Lower leg skin (tissue), 4 donors: ENCODE measurements at places on chromosomes 6 and 20. TPM values are rescaled to one million over a fixed set of nuclear protein-coding genes. Genes with fewer than 3 reads are reported as not detected.

The F13A1 gene
- total RNA-seq, result 8.4 TPM

The HLA-DQA2 gene
- 3.4 TPM for total RNA-seq

GRCh38 chr6:121443971-121444541, 8.6 kb downstream of the GJA1 start:
- DNase-seq, result no peak

DNA sequence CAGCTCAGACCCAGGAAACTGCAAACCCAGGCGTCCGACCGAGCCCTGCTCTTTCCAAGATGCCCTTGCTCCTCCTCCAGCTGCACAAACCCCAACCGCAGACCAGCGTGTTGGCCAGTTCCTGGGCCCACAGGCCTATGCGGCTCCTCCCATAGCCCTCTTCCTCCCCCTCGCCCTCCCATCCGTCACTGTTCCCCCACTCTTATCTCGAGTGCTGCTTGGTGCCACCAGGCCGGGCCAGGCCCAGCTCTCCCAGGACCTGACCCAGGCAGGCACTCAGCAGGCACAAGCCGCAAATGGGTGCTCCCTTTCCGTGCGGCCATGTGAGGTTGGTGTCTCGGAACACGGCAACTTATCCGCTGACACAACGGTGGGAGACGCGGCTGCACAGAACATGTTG, 28.6 kb downstream of the ADRM1 start:
- DNase-seq, result no peak

DNA sequence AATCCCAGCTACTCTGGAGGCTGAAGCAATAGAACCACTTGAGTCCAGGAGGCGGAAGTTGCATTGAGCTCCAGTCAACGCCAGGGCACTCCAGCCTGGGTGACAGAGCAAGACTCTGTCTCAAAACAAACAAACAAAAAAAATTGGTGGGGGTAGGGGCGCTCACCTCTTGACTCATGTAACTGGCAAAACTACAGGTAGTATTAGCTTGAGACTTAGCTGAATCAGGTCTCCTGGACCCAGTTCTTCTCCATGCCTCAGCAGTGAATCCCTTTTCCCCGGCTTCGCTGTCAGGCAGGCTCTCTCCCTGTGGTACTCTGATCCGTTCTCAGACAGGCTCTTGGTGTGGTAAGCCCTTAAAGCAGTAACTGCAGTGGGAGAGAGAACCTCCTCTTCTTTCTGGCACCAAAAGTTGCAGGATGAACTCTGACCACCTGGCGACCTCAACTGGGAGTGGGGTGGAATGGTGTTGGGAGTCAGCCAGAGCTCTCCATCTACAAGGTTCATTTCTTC, 12.9 kb downstream of the SLC9A8 start:
- DNase-seq, result no peak

DNA sequence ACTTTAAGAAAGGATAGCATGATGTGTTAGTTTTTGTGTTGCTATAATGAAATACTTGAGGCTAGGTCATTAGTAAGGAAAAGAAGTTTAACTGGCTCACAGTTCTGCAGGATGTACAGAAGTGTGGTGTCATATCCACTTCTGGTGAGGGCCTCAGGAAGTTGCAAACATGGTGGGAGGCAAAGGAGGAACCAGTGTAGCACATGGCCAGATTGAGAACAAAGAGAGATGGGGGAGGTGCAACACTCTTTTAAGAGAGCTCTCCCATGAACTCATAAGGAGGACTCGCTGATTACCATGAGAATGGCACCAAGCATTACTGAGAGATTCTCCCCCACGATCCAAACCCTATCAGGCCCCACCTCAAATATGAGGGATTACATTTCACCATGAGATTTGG, 265.4 kb downstream of the RIMS1 start:
- no peak for DNase-seq

The SLC22A3 gene
- 10.4 TPM for total RNA-seq

GRCh38 chr6:45255434-45255833, 72.7 kb upstream of the RUNX2 start:
- no peak for DNase-seq

DNA sequence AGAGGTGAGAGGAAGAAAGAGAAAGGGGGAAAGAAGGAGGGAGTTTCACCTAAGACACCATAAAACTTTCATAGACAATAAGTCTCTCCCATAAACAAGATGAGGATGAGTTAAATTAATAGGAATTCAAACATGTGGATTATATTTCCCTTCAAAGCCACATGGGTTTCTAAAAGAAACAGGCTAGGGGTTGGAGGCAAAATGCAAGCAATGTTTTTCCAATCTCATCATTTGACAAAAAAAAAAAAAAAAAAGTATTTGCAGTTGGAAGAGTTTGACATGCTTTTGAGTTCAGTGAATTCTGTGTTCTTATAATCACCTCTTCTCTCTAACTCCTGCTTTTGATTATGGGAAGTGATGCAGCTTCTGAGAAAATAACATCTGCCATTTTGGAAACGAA, 286.5 kb upstream of the PRND start:
- DNase-seq, result no peak

The TCP11 gene
- 0.97 TPM for total RNA-seq

DNA sequence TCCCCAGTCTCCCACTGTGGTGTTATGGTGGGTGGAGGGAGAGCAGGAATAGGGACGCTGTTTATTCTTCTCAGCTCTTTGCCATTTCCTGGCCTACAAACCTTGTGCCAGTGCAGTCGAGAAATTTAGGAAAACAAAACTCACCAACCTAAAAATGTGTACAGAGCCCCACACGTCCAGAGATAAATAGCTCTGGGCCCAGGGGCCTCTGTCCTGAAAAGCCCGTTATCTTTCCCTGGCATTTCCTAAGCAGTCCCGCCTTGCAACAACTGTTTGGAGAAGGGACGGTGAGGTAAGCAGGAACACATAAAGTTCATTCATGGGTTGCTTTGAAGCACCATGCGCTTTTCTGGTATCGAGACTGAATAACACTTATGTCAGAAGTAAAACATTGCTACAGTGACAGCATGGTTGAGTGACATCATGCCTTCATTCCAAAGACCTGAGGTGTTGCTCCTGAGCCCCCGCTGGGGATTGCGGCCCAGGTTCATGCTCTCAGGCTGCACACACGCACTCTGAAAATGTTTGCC, 80.1 kb upstream of the NXT1 start:
- no peak for DNase-seq

GRCh38 chr20:53215166-53215565, 243.0 kb downstream of the TSHZ2 start:
- no peak for DNase-seq

The LAMA4 gene
- 18.6 TPM for total RNA-seq

DNA sequence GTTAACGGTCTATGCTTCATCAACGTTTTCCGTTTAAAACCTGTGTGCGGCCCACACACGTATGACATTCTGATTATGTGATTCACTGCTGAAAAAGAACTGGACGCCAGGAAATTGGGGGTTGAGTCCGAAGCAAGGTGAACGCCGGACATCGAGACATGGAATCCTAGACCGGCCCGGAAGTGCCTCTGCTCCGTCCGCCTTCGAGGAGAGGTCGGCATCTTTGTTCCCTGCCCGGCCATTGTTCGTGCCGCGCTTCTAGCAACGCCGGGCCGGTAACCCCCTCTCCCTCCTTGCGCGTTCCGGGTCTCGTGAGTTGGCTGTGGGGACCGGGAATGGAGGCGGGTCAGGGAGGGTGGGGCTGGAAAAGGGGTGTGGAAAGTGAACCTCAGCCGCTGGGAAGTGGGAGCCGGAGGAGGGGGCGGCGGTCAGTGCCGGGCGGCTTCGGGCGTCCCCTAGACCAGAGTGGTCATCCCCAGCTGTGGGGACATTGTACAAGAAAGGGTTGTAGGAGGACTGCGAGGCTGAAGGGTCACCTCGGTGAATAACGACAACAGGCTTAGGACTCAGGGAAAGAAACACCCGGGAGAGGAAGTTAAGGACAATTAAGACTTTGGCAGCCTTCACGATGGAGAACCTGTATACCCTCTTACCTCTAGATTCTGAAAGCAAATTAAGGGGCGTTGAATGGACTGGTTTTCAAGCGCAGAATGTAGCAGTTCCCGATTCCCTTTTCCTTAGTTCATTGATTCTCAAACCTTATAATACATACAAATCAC, at the start of gene ZSCAN9:
ZSCAN9 (plus strand) TSS at position 220 of the 779 bp plus-strand sequence. CDS start 1,810 bp downstream, outside the sequence.
- peak; percentile 95 for DNase-seq

GRCh38 chr6:147132889-147133288, 71.3 kb upstream of the STXBP5 start:
- DNase-seq, result no peak

DNA sequence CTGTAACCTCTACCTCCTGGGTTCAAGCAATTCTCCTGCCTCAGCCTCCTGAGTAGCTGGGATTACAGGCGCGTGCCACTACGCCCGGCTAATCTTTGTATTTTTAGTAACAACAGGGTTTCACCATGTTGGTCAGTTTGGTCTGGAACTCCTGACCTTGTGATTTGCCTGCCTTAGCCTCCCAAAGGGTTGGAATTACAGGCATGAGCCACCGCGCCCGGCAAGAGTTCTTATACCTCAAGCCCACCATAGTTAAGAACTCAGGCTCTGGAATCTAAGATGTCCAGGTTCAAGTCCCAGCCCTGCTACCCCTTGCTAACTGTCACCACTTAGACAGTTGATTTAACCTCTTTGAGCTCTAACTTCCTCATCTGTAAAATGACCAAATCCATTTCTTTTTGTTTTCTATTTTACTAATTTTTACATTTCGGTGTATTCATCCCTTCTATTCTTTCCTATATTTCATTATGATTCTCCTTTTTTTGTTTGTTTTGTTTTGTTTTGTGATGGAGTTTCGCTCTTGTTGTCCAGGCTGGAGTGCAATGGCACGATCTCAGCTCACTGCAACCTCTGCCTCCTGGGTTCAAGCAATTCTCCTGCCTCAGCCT, 104.8 kb upstream of the ZNF217 start:
- DNase-seq, result no peak

DNA sequence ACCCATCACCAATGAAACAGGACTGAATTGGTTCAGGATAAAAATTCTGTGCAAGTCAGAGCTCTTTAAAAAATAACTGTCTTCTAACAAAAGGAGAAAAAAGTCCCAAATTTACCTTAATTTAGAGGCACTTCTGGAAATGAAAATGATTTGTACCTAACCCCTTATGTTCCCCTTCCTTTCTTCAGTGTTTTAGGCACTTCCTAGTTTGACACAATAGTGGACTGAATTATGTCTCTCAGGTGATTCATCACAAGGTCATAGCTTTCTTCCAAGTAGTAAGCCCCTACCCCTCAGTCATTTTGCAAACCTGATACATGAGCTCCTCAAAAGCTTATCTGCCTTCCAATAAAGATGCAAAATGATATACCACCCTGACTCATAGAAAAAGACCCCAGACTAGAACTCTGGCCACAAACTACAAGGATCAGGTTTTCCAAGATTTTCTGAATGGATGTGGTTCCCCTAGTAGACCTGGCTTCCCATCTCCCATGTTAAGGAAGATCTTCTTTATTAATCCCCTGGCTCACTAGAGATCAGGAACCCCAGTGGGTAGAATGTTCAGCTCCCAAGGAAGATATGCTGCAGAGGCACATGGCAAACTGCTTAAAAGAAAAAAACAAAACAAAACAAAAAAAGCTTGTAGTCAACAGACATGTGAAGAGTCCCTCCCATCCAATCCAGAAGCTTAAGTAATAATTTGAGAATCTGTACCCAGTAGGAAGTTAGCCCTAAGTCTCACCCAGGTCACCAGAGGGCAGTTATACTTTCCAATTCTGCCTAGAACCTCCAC, 3.6 kb downstream of the PPP1R10 start:
- DNase-seq, result no peak

The RTEL1 gene
- 10.3 TPM for total RNA-seq

DNA sequence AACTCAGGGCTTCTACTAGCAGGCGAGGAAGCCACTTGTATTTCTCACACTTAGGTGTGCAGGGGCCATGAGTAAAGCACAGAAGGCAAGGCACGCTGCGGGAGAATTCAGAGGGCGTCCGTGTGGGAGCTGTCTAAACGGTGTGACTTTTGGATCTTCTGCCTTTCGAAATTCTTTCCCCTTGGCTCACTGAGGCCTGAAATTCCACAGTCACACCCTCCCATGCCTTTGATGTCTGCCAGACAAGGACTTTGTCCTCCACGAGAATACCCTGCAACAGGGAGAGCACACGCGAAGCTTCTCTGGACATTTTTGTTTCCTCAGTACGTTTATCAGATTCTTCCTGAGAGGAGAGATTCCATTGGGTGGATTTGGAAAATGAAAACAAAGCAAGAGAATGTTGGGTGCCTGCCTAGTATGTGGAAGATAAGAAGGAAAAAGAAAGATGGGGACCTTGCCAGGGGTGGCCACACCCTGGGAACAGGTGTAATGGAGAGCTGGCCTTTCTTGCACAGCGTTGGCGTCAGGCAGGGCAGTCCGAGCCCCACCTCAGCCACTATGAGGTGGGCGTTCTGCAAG, 235.7 kb downstream of the MYLK4 start:
- no peak for DNase-seq

- no peak for DNase-seq
Measured at GRCh38 chr6:105106260-105106659, 73.6 kb downstream of the POPDC3 start.

DNA sequence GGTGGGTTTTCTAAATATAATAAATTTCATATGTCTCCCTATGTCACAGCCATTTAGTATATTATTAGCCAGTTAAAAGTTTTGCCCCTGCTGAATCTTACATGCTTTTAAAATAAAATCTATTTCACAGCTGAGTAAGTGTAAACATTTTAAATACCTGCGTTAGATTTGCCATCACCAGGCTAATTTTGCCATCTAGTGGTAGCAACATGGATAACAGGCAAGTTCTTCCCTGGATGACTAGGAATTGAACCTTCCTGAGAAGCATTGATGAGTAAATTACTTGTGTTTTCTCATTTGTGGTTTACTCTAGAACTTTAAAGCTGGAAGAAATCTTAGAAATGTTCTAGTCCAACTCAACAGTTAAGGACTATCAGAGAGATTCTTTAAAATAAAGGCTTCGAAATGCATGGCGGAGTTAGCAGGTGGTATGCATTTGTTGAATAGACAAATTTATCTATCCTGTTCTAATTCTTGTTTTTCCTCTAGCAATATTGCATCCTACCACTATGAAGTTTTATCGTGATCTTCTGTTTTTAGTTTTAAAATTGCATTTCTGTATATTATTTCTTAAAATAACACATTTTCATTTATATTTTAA, 2.6 kb downstream of the PRSS35 start:
- DNase-seq, result no peak

DNA sequence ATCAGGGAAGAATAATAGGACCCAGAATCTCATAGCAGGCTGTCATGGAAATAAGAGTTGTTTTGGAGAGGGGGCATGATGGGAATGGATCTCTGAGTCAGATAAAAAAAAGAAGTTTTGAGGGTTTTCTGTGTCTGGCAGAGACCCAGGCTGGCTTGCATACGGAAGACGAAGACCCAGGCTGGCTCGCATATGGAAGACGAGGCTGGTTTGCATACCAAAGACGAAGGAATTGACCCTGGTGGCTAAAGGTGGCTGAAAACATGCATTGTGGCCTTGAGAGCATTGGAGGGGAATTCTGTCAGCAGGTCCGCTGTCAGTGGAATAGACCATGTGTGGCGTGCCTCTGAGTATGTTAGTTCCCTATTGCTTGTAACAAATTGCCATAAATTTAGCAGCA, 335.1 kb downstream of the BTBD3 start:
- DNase-seq, result no peak

The EEF1A2 gene
- total RNA-seq, result 21.5 TPM
